NCI-H82 (cell line): ENCODE measurements at places on chromosomes 1 and 21.

GRCh38 chr1:76687307-76688175, 179.7 kb upstream of the ST6GALNAC5 start:
- no peak for DNase-seq

DNA sequence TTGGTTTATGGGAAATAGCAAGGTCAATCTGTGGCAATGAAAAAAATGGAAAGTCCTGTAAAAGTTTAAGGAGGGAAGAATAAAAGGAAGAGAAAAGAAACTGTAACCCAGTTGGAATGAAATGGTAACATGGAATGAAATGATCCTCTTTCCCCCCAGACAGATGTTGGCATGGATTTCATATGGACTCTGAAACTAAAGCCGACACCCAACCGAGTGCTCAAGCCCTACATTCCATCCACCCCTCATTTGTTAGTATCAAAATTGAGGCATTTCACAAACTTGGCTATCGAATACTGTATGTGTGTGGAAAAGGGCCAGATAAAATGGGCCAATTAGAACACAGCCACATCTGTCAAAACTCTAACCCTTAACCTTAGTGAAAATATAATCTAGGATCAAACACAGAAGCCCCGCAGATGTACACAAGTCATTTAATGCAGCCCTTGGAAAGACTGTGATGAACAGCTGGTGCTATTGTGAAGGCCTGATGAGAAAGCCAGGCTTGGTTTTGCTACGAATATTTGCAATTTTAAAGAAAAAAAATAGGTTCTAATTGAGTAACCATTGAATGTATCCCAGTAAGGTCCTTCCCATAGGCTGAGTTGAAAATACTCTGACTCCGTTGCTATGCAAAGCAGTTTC, 72.6 kb upstream of the RGL1 start:
- DNase-seq, result peak; percentile 23

DNA sequence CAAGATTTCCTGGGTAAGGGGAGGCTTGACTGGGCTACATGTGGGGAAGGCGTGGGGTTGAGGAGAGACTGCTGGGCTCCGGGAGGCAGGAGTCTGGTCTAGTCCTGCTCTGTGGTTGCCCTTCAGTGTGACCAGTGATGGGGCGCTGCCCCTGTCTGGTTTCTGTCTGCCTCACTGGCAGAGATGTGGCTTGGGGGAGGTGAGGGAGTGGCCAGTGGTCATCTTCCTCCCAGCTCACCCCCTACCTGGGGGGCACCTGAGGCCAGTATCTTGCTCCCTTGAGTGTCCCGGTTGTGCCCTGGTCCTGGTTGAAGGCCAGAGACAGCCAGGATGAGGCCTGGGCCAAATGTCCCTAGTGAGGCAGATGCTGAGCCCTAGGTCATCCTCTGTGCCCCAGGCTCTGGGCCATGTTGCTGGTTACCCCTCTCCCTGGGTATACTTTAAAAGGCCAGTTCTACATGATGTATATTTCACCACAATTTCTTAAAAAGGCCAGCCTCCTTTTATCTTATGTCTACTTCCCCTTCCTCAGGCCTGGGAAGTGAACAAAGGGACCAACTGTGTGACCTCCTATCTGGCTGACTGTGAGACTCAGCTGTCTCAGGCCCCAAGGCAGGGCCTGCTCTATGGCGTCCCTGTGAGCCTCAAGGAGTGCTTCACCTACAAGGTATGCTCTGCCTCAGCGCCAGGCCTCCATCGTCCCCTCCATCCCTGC, 10.5 kb downstream of the FAAH start:
- no peak for DNase-seq

- DNase-seq, result no peak
These were observed 113.9 kb upstream of the ZNF648 start for GRCh38 chr1:182175361-182175931.

DNA sequence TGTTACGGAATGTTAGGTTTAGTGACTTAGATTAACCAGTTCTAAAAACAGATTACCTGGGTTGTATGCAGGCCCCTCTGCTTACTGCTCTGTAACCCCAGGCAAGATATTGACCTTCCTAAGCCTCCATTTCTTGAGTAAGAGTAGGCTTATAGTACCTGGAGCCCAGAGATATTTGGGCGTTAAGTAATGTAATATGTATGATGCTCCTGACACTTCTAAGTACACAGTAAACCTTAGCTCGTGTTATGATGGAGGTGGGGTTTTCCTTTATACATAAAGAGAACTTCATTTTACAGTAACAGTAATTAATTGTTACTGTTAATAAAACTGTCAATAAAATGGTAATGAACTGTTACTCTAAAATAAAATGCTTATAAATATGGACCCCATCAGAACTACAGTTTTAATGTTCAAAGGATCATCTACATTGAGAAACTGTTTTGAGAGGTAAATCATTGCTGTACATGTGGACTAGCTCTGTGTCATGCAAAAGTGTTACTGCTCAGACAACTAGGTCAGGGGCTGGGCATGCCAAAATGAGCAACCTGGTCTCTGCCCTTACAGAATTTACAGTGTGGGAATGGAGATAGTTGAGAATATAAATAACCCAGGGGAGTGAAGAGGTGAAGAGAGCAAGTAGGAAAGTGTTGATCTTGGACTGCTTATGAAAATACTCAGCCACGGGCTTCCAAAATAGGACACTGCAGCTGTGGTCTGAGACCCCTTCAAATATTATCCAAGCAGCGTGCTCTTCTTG, 26.6 kb downstream of the LRRC8C start:
- DNase-seq, result no peak

GRCh38 chr1:1213345-1214265, at the start of gene TNFRSF4:
TSS of gene TNFRSF4 (minus strand) at chr1:1214153. CDS start at chr1:1214127, 26 bp downstream.
- no peak for DNase-seq

DNA sequence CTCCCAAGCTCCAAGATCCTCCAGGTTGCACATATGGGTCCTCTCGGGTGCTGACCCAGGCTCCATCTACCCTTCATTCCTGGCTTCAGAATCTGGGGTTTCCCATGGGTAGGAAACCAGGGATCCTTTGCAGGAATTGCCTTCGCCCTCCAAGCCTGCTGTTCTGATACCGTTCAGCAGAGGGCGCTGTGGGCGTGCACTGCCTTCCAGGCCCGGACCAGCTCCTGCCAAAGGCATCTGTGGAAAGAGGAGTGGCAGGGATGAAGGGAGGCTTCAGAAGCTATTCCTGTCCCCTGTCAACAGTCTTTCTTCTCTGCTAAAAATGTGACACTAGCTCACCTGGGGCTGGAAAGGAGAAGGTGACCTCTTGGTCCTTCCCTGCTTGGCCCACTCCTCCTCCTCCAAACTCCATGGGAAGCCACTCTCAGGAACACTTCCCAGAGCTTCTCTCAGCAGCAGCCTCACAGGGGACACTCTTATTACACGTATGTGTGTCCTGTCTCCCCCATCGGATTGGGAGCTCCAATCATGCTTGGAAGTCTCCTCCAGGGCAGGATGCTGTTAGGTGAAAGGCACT, 71.2 kb downstream of the VWA5B1 start:
- DNase-seq, result peak; percentile 82

DNA sequence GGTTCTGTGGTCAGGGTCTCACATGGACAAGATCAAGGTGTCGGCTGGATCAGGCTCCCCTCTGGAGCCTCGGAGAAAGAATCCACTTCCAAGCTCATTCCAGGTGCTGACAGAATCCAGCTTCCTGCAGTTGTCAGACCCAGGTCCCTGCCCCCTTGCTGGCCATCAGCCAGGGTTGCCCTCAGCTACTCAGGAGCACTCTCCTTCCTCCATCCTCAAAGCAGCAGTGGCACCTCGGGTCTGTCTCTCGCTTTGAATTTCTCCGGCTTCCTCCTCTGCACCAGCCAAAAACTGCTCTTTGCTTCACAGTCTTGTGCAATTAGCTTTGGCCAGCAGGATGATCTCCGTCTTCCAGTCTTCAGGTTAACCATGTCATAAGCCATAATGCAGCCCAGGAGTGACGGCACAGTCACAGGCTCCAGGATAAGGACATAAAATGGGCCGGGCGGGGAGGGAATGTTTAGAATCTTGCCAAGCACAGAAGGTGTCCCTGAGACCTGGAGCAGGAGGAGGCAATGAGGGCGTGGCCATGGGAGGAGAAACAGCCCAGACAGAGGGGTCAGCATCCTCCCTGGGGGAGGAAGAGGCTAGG, 79.4 kb upstream of the SLC25A33 start:
- no peak for DNase-seq

- no peak for DNase-seq
These were observed 72.1 kb downstream of the PDE9A start for GRCh38 chr21:42725416-42725930.

DNA sequence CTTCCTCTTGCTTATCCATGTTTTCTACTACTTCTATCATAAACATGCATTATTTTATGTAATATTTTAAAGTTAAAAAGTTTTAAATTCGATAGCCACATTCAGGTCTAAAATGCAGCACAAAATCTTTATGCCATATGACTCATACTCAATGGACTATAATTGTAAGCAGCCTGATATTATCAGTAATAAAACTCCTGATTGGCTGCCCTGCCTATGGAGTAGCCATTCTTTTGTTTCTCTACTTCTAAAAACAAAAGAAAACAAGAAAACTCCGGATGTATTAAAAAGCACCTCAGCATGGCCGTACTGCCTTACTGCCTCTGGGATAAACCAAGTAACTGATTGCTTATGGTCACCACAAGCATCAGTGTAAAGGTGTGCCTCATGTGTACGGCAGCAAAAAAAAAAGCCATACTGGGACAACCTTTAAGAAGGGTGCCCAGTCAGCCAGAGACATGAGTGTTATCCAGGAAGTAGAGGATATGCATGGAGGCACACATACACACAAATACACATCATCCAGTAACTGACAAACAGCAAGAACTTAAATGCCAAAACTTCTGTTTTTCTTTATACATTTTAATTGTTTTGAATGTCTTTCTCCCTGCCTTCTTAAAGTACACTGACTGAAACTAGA, 9.2 kb downstream of the SLC35D1 start:
- no peak for DNase-seq
